ENCODE measurements at places on chromosomes 1 and 21.

DNA sequence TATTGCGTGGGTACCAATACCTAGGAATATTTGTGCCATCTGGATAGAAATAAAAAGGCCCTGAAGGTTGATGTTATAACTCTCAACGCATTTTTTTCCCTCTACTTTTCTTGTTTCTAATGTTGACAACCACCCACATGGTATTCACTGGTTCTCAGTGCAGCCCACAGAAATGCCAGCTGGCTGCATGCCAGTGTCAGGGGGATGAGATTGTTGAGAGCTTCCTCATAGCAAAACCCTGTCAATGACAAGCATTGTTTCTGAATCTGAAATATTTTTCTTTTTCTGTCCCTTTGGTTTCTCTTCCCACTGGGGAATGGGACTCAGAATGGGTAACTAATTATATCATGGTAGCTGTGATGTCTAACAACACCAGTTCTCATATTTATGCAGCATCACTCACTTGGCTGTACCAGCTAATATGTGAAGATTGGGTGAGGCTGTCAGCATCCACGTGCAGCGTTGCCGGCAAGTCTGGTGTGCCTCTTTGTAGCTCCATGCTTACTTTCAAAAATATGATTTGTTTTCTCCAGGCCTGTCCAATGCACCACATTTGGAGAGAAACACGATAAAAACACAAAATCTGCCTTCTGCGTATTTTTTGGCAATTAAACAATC is 284.6 kb downstream of the PTBP2 start:
- peak; percentile 37 for DNase-seq

GRCh38 chr1:221724931-221725605 is 16.8 kb downstream of the DUSP10 start:
- no peak for DNase-seq

GRCh38 chr21:34844013-34844923 is 175.5 kb downstream of the CLIC6 start:
- peak; percentile 75 for DNase-seq

GRCh38 chr1:20261095-20261494 is 29.6 kb upstream of the VWA5B1 start:
- no peak for DNase-seq

DNA sequence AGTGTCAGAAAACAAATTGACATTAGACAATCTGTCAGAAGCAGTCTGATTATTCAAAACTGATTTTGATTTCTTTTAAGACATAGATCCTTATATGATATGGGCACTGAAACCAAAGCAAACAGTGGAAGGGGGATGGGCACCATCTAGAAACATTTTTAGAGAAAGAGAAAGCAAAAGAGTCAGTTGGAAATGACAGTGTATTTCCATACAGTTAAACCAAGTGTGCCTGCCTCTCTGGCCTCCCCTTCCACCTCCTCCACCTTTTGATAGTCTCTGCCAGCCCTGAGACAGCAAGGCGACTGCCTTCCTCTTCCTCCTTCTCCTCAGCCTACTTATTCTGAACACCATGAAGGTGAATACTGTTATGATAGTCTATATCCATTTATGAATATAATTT is 949.7 kb downstream of the AMY1C start:
- no peak for DNase-seq

GRCh38 chr1:39499668-39500067 is 8.2 kb downstream of the BMP8A start:
- no peak for DNase-seq

GRCh38 chr1:69535490-69535889 is 32.2 kb upstream of the LRRC7 start:
- no peak for DNase-seq

DNA sequence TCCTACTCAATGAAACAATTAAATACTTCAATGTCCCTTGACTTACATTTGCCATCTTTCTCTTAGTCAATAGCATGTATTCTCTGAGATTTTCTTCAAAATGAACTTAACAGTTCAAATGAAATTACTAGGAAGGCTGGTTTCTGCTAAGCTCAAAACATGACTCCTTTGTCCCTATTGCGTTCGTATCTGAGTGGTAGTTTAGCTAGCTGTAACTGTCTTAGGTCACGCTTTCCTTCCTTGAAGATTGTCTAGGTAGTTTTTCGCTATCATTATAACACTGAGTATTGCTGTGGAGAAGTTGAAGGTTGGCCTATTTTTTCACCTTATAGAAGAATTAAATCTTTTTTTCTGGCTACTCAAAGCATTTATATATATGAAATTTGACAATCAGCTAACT is 1535.2 kb downstream of the PLA2G4A start:
- no peak for DNase-seq

GRCh38 chr1:218718977-218719376 is 373.8 kb downstream of the TGFB2 start:
- no peak for DNase-seq

- DNase-seq, result peak; percentile 76
Observed at GRCh38 chr1:226548256-226549093, at the start of gene STUM. Gene STUM (plus strand): TSS chr1:226548764. CDS start chr1:226548905, 141 bp downstream.

- DNase-seq, result no peak
Observed at GRCh38 chr1:21930080-21930571, 7.0 kb downstream of the HSPG2 start.

- DNase-seq, result no peak
Observed at GRCh38 chr1:111618961-111619634, 491 bp upstream of the RAP1A start.

- no peak for DNase-seq
Observed at GRCh38 chr1:5743435-5744095, 248.7 kb downstream of the NPHP4 start.

GRCh38 chr1:9438431-9439073 is 100.7 kb upstream of the SLC25A33 start:
- DNase-seq, result no peak

DNA sequence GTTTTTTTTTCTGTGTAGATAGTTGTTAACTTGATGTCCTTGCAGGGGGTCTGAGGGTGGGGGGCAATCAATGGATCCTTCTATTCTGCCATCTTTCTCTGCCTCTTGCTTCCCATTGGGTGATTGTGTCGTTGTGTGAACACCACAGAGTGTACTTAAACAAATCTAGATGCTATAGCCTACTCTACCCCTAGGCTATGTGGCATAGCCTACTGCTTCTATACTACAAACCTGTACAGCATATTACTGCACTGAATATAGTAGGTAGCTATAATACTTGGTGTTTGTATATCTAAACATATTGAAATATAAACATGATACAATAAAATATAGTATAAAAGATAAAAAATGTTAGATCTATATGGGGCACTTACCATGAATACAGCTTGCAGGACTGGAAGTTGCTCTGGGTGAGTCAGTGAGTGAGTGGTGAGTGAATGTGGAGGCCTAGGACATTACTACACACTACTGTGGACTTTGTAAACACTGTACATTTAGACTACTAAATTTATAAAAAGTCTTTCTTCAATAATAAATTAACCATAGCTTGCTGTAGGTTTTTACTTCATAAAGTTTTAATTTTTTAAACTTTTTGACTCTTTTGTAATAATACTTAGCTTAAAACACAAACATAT is 105.4 kb downstream of the CENPF start:
- DNase-seq, result no peak

GRCh38 chr1:115702959-115703358 is 61.2 kb downstream of the VANGL1 start:
- no peak for DNase-seq
